ENCODE measurements at places on chromosomes 16 and 17. TPM values are rescaled to one million over a fixed set of nuclear protein-coding genes. Genes with fewer than 3 reads are reported as not detected.

Gene SLC12A3
- total RNA-seq, result not detected

Gene LPO
- not detected for total RNA-seq

DNA sequence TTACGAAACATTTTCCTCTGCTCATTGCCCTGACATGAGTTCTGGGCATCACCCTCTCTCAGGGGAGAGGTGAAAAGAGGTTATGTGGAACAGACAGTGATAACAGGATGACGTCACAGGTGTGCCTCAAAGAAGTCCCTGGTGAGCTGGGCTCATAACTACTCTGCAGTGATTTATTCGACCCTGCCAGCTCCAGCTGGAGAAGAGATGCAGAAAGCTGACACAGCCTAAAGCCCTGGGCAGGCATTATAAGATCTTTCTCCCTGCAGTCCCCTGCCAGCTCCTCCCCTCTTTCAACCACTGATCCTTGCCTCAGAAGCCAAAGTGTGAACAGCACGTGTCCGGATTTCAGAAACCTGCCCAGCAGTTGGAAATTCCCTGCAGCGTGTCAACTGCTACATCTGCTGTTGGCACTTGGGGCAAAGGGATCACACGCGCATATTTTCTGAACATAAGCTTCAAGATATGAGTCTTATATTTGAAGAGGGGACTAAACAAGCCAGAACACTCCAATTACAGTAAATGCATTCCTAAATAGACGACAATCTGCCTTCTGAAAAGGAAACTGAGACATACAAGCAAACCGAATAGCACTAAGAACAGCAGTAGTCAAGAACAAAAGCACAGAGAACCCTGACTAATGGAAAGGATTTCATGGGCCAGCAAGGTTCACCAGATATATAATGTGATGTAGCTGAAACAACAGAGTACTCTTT lies 80.5 kb downstream of the SMG6 start:
- H3K4me3 ChIP-seq, result no peak overlapping the region
- no peaks in the 10 kb centered on the region for H3K27me3 ChIP-seq

- no peaks in the 10 kb centered on the region for H3K27me3 ChIP-seq
- DNase-seq, result no peak
- no peaks in the 10 kb centered on the region for H3K36me3 ChIP-seq
- H3K4me3 ChIP-seq, result no peak overlapping the region
- no peaks in the 10 kb centered on the region for H3K4me1 ChIP-seq
Measured at GRCh38 chr16:2830355-2830695, 222 bp downstream of the ZG16B start.

Gene RPH3AL
- 18.8 TPM for total RNA-seq

Data from esophagus muscularis mucosa (tissue), 4 donors.